ENCODE measurements at places on chromosomes 2 and 18.
A peak's percentile ranks its signal among the peaks of the same experiment; 100 is the strongest.

DNA sequence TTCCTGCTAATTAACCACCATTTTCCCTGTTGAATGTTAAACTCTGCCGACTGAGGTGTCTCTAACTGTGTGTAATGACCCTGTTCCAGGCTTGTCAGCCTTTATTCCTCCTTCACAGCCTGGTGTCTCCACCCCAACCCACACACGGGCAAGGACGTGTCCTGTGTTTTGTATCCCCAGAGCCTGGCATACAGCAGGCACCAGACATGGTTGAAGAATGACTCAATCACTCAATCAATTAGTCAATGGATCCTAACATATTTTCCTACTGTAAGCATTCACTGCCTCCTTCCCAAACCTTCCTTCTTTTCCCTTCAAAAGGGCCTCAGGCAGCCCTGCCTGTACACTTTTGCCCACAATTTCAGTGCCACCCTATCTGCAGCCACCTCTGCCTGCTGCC lies 2.7 kb upstream of the TNS1 start:
- no peak for DNase-seq

DNA sequence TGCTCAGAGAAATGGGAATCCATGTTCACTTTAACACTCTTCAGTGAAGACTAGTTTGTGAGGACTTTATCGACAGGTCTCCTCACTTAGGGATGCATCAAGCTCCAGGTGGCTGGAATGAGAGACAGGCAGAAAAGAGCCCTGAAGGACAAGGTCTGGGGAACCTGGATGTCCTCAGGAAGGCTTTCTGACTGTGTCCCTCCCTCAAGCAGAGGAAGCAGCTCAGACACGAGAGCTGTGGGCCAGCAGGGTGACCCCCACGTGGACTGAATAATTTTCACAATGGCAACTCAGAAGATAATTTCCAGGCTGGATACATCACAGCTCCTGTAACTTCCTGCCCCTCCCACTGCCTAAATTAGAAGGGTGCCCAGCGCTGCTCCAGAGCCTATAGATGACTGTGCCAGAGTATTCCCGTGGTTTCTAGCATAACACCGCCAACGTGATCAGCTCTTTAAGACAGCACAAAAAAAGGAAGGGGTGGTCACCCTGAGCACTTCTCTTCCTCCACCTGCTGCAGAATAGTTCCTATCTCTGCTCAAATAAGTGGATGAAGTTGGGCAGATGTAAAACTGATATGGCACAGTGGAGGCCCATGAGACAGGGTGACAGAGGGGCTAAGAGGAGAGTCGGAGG lies 25.7 kb upstream of the NCK2 start:
- DNase-seq = no peak

DNA sequence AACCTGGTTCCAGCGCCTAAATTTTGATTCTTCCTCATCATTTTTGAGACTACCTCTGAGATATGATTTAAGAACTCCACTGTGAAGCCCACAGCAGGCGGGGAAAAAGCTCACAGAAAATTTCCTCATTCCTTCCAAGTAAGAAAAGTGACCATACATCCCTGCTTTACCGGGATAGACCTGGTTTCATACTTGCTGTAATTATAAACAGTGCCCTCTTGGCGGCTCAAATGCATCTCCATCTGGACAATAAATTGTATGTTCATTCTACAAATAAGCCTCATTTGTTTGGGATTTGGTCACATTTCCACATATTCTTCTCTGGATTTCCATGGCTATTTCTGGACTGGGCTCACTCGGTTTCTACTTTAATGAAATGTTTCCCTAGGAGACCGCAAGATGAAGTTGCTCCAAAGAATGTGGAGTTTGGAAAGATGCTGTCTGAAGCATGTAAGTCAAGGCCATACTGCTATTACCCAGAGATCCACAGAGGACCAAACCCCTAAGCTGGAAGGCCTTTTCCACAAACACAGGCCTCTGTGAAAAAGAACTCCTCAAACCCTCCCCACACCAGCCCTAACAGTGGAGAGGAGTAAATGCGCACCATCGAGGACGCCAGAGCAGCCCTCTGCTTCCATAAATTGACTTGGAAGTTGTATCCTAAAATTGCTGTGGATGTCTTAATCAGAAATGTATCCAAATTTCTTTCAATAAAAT lies 13.9 kb downstream of the STAT1 start:
- no peak for DNase-seq

- peak; percentile 51 for DNase-seq
Observed at GRCh38 chr2:118112771-118113334, 24.6 kb downstream of the INSIG2 start.

GRCh38 chr2:18566145-18566769 lies 5.8 kb upstream of the RDH14 start:
- DNase-seq = no peak

GRCh38 chr2:105798595-105798994 lies 53.9 kb downstream of the NCK2 start:
- no peak for DNase-seq

- DNase-seq = peak; percentile 17
Observed at GRCh38 chr18:46660957-46661749, 4.1 kb upstream of the LOXHD1 start.

- DNase-seq = no peak
Observed at GRCh38 chr2:30445266-30445821, 1.7 kb upstream of the LCLAT1 start.

GRCh38 chr2:165328272-165328671 lies 89.1 kb downstream of the SCN2A start:
- DNase-seq = no peak

GRCh38 chr2:143953451-143954030 lies 566.4 kb downstream of the ZEB2 start:
- DNase-seq = no peak

DNA sequence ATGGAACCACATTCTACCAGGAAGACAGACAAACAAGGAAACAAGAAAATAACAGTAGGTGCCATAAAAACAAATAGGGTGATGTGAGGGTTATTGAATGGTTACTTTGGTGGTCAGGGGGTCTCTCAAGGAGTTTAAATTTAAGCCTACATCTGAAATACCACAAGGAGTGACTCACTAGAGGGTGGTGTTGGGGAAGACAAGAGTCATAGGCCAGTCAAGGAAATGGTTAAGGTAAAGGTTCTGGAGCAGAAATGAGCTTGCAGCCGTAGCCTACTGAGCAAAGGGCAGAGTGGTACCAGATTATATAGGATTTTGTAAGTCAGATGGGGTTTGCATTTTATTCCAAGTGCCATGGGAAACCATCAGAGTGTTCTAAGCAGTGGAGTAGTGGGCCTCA lies 135.6 kb upstream of the DAPL1 start:
- DNase-seq = no peak

DNA sequence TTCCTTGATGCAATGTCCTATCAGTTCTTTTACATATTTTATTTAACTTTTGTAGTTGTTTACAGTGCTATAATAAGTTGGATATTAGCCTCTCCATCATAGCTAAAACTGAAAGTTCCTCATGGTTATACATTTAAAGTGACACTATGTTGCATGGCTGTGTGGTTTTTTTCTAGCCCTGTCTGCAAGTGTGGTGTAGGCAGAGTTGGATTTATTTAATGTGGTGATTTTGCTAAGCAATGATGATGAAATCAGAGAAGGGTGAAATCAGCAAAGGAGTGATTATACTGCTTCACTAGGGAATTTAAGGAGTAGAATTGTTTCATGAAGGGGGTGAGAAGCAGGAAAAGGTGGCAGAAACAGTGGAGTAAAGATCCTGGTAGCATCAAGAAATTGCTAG lies 18.3 kb upstream of the ENOSF1 start:
- DNase-seq = no peak

DNA sequence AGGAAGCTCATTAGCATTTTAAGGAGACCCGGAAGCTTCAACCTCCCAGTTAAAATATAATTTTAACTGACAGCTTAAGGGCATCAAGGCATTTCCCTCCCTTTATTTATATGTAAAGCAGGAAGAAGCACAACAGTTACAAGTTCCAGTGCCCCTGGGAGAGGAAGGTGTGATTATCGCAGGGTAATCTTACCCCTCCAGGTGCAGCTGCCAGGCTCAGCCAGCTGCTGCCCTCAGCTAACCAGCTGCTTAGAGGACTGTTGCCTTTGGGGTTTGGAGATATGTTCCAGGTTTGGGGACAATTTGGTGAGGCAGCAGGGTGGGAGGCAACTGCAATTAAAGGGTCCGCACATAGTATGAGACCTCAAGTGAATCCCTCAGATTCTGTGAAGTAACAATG lies 55.3 kb upstream of the SETBP1 start:
- no peak for DNase-seq

GRCh38 chr2:23505984-23506380 lies 121.0 kb downstream of the KLHL29 start:
- DNase-seq = no peak

- no peak for DNase-seq
Observed at GRCh38 chr2:190169221-190170072, 106.9 kb upstream of the MSTN start.

- DNase-seq = no peak
Observed at GRCh38 chr2:157946919-157947557, 70.9 kb upstream of the ACVR1 start.

GRCh38 chr18:58806826-58807714 lies 57.6 kb upstream of the ZNF532 start:
- DNase-seq = no peak

- DNase-seq = no peak
Observed at GRCh38 chr18:74488864-74489263, 7.3 kb upstream of the CNDP2 start.

- DNase-seq = no peak
Observed at GRCh38 chr2:225354281-225354774, 45.2 kb upstream of the NYAP2 start.

GRCh38 chr2:227793148-227793712 lies 20.4 kb upstream of the CCL20 start:
- no peak for DNase-seq

DNA sequence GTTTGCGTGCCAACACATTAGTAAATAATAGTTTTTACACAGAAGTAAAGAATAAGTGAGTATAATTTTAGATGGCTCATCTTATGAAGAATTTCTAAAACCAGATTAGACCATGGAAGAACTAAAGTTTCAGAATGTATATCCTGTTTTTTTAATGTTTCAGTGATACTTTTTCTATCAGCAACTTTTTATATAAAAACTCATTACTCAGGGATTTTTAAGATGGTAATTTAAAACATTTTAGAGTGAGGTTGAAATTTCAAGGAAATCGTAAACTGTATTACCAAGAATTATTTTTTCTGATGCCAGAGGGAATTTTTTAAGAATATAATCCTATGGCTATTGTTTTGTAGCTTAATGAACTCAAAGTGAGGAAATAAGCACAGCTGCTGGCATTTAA lies 128.5 kb upstream of the FANCL start:
- no peak for DNase-seq

DNA sequence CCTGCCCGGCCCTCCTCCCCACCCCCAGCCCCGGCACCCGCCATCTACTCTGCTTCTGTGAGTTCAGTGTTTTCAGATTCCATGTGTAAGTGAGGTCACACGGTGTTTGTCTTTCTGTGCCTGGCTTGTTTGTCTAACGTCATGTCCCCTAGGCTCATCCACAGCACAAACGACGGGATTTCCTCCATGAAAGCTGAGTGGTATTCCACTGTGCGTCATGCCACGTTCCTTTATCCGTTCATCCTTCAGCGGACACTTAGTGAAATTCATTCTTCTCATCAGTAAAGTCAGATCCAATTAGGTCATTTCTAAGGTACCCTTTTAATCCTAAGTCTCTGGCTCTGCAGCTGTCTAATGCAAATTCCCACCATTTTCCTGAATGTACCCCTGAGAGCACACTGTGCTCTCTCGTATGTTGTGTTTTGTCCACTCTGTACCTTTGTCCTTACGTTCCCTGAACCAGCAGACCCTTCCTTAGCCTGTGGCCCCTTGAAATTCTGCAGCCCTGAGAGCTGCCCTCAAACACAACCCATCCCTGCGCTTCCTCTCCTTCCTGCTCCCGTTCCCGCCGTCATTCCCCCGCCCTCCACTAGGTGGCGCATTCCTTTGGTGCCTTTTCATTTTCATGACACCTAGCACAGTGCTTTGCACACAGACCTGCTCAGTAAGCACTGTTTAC lies 44.1 kb downstream of the TRAPPC12 start:
- peak; percentile 83 for DNase-seq

DNA sequence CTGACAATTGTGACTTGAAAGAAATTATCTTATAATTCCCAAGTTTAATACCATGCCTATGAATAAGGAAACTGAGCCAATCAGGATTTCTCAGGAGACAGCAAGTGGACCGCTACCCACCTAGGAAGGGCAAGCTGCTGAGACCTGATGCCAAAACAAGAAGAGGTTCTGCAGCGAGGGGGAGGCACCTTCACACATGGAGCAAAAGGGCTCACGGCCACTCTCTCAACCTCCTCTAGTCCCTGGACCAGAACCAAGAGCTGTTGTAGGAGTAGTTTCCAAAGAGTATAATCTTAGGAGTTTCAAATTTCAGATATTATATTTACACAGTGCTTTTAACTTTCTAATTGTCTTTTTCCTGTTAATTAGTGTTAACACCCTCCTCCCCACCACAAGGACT lies 154.7 kb upstream of the ETAA1 start:
- no peak for DNase-seq
